ENCODE measurements at places on chromosomes 12 and 14. TPM values are rescaled to one million over a fixed set of nuclear protein-coding genes. Genes with fewer than 3 reads are reported as not detected.

DNA sequence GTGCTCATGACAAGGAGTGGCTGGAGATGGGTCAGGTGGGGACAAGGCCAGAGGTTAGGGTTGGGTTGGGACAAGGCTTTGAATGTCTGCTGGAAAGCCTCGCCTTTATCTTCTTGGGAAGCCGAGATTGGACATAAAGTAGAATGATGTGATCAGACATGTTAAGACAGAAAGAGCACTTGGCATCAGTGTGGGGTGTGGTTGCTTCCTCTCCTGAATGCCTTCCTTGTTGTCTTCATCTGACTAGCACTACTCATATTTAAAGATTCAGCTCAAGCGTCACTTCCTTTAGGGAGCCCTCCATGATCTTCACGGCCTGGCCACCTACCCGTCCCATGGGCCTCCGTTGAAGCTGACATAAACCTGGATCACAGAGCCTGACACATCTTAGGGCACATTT lies 14.8 kb upstream of the C12orf75 start:
- no peak overlapping the region for H3K27ac ChIP-seq
- no peak for DNase-seq
- no peaks in the 10 kb centered on the region for H3K27me3 ChIP-seq
- H3K4me1 ChIP-seq: no peaks in the 10 kb centered on the region
- no peaks in the 10 kb centered on the region for H3K36me3 ChIP-seq

- H3K36me3 ChIP-seq: peaks cover 65% of the 10 kb centered on the region
- H3K4me3 ChIP-seq: no peak overlapping the region
- H3K27ac ChIP-seq: no peak overlapping the region
- DNase-seq: no peak
- H3K4me1 ChIP-seq: no peaks in the 10 kb centered on the region
Measured at GRCh38 chr14:76193696-76194095, 42.0 kb downstream of the GPATCH2L start.

GRCh38 chr12:75579552-75579951 lies 68.1 kb upstream of the KRR1 start:
- DNase-seq: no peak
- H3K27me3 ChIP-seq: no peaks in the 10 kb centered on the region
- no peak overlapping the region for H3K27ac ChIP-seq
- no peaks in the 10 kb centered on the region for H3K36me3 ChIP-seq
- no peak overlapping the region for H3K4me3 ChIP-seq
- H3K4me1 ChIP-seq: no peaks in the 10 kb centered on the region

- H3K27ac ChIP-seq: no peak overlapping the region
- no peaks in the 10 kb centered on the region for H3K27me3 ChIP-seq
- H3K36me3 ChIP-seq: peaks cover 2% of the 10 kb centered on the region
- no peaks in the 10 kb centered on the region for H3K4me1 ChIP-seq
- no peak for DNase-seq
Measured at GRCh38 chr12:38689704-38690103, 215.7 kb downstream of the CPNE8 start.

DNA sequence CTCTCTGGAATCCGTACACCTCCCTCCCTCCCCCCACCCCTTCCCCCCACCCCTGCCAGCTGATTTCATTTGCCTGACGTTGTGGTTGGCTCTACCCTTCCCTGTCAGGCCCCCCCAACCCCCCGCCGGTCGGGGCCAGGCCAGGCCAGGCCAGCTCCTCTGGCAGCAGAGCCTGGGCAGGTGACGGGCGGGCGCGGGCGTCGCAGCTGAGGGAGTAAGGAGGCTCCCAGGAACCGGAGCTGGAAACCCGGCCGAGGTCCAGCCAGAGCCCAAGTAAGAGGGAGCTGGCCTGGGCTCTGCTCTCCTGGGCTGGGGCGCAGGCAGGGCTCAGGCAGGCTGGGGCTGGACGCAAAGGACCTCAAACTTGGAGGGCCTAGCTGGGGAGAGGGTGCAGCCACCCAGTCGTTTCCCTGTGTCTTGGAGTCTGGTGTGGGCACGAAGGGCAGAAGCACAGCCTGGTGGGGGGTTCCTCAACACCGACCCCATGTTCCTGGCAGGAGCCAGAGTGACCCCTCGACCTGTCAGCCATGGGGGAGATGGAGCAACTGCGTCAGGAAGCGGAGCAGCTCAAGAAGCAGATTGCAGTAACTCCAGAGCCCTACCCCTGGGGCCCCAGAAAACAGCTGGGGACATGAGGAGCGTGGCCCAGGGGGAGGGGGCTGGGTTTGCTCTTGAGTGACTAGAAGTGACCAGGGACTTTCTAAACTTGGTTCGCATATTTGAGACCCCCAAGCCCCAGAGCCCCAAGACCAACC lies at the start of gene GNB3:
Gene GNB3 (plus strand): TSS at position 165 of the 755 bp plus-strand sequence. CDS start 363 bp downstream, at position 528.
- no peaks in the 10 kb centered on the region for H3K27me3 ChIP-seq
- peaks cover 1% of the 10 kb centered on the region for H3K4me1 ChIP-seq
- no peak for DNase-seq
- no peak within 1 kb of the TSS for H3K27ac ChIP-seq
- H3K36me3 ChIP-seq: no peaks in the 10 kb centered on the region

The GLIPR1 gene
- total RNA-seq: 115 TPM

The IAPP gene
- total RNA-seq: not detected

GRCh38 chr14:53161758-53162435 lies 8.8 kb upstream of the DDHD1 start:
- peak; percentile 19 for DNase-seq
- H3K36me3 ChIP-seq: no peaks in the 10 kb centered on the region
- no peak overlapping the region for H3K27ac ChIP-seq
- H3K4me3 ChIP-seq: no peak overlapping the region
- no peaks in the 10 kb centered on the region for H3K27me3 ChIP-seq

DNA sequence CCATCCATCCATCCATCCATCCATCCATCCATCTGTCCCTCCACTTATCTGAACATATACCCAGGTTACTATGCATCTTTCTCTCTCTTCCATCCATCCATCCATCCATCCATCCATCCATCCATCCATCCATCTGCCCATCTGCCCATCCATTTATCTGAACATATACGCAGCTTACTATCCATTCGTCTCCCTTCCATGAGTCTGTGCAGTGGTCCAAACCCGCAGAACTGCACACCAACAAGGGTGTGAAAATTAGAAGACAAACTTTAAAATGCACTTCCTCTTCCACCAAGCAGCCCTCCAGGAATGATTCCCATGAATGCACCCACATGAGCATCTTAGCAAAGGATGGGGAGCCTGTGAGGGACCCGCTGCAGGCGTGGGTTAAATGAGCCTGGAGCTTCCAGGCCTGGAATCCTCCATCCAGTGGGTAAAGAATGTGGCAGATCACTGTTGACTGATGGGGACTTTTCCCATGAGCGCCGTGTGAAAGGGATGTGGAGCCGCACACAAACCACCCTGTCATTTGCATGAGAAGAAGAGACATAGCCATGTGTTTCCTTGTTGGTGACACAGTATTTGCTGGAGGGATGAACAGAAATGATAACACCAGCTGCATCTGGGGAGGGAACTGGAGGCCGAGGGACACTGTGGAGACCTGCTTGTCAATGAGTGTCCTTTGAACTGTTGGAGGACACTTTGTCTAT lies 376.6 kb downstream of the ADGRD1 start:
- no peaks in the 10 kb centered on the region for H3K27me3 ChIP-seq
- no peak for DNase-seq
- H3K4me3 ChIP-seq: no peak overlapping the region
- no peaks in the 10 kb centered on the region for H3K36me3 ChIP-seq
- H3K27ac ChIP-seq: no peak overlapping the region

The ATXN2 gene
- 44.9 TPM for total RNA-seq

- H3K4me3 ChIP-seq: no peak overlapping the region
- peaks cover 69% of the 10 kb centered on the region for H3K36me3 ChIP-seq
- H3K27me3 ChIP-seq: no peaks in the 10 kb centered on the region
- H3K27ac ChIP-seq: no peak overlapping the region
- peaks cover 10% of the 10 kb centered on the region for H3K4me1 ChIP-seq
- DNase-seq: no peak
Measured at GRCh38 chr12:6573001-6573400, 4.9 kb upstream of the NOP2 start.

- H3K4me3 ChIP-seq: no peak overlapping the region
- DNase-seq: no peak
- no peaks in the 10 kb centered on the region for H3K27me3 ChIP-seq
- H3K27ac ChIP-seq: no peak overlapping the region
- peaks cover 6% of the 10 kb centered on the region for H3K4me1 ChIP-seq
- H3K36me3 ChIP-seq: peaks cover 3% of the 10 kb centered on the region
Measured at GRCh38 chr12:69527506-69528272, 57.5 kb downstream of the FRS2 start.

The CEBPE gene
- not detected for total RNA-seq

GRCh38 chr14:67461341-67461985 lies 27.1 kb downstream of the TMEM229B start:
- no peak overlapping the region for H3K4me3 ChIP-seq
- DNase-seq: no peak
- no peak overlapping the region for H3K27ac ChIP-seq
- peaks cover 12% of the 10 kb centered on the region for H3K4me1 ChIP-seq

The RNASE9 gene
- total RNA-seq: not detected

DNA sequence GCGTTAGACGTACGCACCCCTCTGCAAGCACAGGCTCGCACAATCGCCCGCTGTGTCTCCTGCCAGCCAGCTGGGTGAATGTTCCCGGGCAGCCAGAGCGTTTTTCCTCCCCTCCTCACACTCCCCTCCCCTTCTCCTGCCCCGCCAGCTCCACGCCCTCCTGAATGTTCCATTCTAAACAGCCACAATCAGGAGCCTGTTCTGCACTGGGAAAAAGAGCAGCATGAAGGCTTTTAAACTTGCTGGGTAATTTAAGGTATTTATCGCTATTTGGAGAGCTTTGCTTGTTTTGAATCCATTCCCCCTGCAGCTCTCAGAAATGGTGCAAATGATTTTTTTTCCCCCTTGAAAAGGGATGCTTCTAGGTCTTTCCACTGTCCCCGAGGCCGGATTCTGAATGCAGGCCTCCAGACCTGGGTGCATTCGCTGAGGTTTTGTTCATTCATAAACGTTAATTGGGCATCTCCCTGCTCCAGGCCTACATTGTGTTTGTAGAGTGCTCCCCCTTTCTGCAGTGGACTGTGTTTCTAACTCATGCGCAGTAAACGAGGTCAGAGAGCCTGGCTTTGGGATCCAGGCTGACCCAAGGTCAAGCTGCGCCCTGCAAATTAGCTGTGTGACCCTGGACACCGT lies 212.5 kb downstream of the CHST11 start:
- no peak for DNase-seq
- H3K27ac ChIP-seq: no peak overlapping the region
- H3K4me1 ChIP-seq: peaks cover 55% of the 10 kb centered on the region
